NCI-H1092 (cell line): ENCODE measurements at places on chromosomes 6 and 20.

DNA sequence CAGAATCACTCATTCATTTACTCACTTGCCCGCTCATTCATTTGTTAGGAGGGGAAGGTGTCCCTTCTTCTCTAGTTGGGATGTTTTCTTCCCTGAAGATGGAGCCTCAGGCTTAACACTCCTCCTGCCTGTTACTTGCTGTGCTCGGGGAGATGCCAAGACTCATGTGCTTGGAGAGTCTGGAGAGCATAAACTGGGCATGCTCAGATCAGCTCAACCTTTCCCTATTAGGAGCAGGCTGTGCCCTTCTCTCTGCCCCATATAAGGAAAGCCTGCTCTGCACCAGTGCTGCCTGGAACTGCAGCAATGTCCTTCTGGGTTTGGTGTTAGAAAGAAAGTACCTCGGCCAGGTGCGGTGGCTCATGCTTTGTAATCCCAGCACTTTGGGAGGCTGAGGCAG is 18.0 kb upstream of the UBE2V1 start:
- no peak for DNase-seq

GRCh38 chr6:149354009-149354408 is 36.5 kb downstream of the TAB2 start:
- DNase-seq: no peak

- no peak for DNase-seq
These were observed 23.8 kb downstream of the MYB start for GRCh38 chr6:135204951-135205350.

DNA sequence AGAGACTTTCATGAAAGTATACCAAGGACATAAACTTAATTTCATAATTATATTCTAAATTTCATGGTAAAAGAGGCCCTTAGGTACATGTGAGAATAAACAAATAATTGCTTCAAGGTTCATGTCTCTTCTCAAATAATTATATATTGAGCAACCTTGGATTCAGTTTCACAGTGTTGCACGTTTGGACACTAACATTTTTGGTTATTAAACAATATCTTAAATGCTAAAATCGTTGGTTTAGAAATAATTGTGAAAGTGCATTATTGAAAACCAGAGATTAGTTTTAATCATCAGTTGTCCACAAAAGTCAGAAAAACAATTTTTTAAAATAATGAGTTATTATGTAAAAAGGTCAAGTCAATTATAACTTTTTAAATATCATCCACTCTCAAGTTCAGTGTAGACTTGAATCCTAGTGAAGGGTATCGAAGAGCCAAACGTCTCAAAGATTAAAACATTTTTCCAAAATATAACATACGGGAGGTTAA is 227.1 kb upstream of the DEFB112 start:
- DNase-seq: no peak

GRCh38 chr6:41193171-41193734 is 7.7 kb downstream of the TREML2 start:
- no peak for DNase-seq

- no peak for DNase-seq
These were observed 195.8 kb upstream of the ARG1 start for GRCh38 chr6:131377112-131377705.

- no peak for DNase-seq
These were observed 7.4 kb downstream of the SLC52A3 start for GRCh38 chr20:760751-761417.

DNA sequence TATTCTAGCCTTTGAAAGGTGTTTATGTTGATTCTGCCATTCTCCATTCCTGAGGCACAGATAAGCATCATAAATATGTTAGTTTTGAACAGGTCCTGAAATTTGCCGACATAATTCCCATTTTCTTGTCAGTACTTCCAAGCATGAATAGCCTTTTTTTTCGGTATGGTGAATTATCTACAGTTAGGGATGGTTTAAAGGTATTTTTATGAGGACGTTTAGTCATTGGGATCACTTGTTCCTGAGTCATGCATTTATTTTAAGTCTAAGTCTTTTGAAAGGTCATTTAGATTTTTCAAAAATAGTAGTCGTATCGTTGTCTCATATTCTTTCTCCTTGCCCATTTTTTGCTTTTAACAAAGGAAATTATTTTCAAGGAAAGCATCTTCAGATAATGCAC is 98.7 kb downstream of the PHACTR3 start:
- DNase-seq: no peak

DNA sequence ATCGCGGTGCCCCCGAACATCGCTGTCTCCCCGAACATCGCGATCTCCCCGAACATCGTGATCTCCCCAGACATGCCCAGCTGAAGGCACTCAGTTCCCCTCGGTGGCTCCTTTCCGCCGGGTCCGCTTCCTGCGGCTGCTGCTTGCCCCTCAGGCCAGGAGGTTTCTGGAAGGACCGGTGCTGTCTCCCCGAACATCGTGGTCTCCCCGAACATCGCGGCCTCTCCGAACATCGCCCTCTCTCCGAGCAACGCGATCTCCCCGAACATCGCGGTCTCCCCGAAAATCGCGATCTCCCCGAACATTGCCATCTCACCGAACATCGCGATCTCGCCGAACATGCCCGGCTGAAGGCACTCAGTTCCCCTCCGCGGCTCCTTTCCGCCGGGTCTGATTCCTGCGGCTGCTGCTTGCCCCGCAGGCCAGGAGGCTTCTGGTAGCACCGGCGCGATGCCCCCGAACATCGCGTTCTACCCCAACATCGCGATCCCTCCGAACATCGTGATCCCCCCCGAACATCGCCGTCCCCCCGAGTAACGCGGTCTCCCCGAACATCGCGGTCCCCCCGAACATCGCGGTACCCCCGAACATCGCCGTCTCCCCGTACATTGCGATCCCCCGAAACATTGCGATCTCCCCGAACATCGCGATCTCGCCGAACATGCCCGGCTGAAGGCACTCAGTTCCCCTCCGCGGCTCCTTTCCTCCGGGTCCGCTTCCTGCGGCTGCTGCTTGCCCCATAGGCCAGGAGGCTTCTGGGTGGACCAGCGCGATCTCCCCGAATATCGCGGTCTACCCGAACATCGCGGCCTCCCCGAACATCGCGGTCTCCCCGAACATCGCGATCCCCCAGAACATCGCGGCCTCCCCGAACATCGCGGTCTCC is 808 bp downstream of the ULBP1 start:
- peak; percentile 9 for DNase-seq

DNA sequence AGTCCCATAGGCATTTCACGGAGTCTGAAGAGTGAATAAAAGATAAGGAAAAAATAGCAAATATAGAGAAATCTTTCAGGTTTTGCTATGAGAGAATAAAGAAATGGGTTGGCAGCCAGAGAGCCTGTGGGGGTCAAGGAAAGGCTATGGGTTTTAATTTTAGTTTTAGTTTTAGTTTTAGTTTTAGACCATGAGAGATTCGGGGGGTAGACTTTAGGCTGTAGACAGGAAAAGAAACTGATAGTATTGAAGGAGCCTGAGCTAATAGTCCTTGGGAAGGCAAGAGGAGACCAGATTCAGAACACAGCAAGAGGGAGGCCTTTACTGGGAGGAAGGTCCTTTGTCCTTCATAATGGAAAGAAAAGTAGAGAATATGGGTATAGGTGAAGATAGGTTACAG is 19.3 kb downstream of the DOP1A start:
- no peak for DNase-seq

- DNase-seq: peak; percentile 31
These were observed 67.8 kb downstream of the KLHL32 start for GRCh38 chr6:96992343-96992730.

DNA sequence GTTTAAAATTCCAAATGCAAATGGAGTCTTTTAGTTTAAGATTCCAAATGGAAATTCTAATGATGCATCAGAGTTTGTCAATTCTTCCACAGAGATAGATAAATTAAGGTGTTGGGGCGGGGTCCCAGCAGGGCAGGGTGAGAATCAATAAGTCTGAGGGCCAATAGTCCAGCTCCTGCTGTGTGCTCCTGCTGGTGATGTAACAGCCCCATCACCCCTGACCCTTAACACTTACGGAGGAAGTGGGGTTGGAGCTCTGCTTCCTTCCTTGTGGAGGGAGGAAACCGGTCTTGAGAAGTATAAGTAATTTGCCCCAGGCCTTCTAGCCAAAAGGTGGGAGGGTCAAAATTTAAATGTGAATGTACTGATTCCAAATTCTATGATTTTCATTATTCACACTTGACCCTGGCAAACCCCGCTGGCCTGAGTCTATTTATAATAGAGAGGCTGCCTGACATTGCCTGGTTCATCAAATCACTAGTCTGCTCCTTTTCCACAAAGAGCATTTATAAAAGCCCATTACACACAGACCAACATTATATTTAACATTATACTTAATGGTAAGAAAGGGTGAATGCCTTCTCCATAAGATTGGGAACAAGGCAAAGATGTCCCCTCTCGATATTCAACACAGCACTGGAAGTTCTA is 17.2 kb downstream of the ZBTB2 start:
- no peak for DNase-seq

DNA sequence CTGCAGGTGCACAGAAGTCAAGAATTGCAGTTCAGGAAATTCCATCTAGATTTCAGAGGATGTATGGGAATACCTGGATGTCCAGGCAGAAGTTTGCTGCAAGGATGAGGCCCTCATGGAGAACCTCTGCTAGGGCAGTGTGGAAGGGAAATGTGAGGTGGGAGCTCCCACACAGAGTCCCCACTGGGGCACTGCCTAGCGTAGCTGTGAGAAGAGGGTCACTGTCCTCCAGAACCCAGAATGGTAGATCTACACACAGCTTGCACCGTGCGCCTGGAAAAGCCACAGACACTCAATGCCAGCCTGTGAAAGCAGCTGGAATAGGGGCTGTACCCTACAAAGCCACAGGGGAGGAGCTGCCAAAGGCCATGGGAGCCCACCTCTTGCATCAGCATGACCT is 681.4 kb downstream of the EPHA7 start:
- no peak for DNase-seq

DNA sequence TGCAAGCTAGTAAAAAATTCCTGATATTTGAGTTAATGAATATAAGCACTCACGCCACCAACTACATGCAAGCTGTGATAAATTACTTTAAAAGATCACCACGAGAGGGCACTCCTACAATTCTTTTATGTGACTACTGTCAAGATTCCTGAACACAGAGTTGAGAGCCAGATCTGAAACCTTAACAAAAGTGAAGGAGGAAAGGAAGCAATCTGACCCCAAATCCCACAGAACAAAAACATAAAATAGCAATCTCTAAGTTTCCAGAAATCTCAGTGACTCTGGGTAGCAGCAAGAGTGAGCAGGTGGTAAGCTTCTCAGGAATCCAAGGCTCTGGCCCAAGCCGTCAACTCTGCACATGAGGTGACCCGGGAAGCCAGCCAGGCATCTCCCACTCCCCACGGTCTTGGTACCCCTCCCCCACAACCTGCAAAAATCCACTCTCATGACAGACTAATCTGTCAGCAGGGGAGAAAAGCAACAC is 55.1 kb downstream of the STAU1 start:
- DNase-seq: no peak

DNA sequence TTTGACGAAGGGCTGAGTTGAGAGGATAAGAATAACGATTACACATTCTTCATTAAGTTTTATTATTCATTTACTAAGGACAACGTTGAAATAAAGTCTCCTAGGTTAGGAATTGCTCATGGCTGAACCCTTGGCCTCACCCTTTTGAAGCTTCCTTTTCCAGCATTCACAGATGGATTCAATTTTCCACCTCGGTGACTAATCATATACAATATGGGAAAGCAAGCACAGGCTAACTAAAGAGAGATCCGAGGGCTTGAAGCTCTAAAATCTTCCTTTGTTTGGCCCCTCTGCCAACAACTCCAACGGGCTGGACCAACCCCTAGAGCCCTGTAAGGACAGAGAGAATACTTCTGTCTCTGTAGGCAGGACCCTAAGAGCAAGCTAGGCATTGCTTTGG is 159.5 kb downstream of the SOD2 start:
- no peak for DNase-seq

DNA sequence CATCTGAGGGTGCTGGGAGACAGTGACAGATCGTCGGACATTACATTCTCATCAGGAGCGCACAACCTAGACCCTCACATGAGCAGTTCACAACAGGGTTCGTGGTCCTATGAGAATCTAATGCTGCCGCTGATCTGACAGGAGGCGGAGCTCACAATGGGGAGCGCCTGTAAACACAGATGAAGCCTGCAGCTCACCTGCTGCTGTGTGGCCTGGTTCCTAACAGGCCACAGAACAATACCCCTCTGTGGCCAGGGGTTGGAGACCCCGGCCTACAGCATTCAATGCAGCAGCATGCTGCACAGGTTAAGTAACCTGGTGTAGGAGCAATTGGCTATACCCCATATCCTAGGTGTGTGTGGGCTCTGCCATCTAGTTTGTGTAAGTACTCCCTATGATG is 19.5 kb downstream of the ANKRD60 start:
- no peak for DNase-seq

DNA sequence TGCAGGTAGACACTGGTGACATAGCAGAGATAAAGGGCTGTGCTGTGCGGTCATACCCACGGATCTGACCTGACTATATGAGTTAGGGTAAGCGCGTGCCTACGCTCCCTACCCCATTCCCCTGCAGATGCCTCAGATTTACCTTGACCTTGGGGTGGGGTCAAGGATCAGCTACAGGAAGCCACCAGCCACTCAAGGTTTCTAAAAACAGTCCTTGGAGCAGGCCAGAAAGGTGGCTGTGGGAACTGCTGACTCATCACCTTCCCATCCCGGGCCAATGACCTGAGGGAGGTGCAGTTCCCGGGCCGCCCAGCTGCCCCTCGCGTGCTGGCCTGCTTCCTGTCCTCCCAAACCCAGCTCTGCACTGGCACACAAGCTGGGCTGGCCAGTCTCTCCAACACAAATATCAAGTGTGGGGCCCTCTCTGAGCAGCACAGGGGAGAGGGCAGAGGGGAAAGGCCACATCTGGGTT is 23.0 kb downstream of the KCNK5 start:
- no peak for DNase-seq

GRCh38 chr20:59269411-59270025 is 30.9 kb upstream of the EDN3 start:
- no peak for DNase-seq

- no peak for DNase-seq
These were observed 12.1 kb upstream of the CHRNA4 start for GRCh38 chr20:63372971-63373885.

DNA sequence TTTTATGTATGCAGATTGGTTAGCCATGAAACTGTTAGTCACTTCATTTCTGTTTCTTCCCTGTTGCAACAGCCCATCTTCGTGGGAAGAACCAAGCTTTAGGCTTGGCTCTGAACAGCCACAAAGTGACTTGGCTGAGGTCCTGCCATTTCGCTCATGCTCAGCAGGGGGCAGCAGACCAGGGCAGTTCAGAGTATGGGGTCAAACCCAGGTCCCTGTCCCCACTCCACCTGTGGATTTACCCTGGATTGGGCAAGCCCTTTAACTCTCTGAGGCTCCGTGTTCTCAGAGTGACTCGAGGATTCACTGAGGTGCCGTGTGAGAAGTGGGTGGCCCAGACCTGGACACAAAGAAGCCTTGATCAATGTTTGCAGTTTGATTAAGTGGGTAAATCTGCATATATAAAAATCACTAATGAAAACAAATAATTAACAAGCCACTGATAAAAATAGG is 19.8 kb upstream of the MAP1LC3A start:
- DNase-seq: no peak

GRCh38 chr6:13397359-13398068 is 69.2 kb upstream of the TBC1D7 start:
- DNase-seq: no peak

GRCh38 chr6:105628156-105628860 is 225.4 kb upstream of the PREP start:
- no peak for DNase-seq

GRCh38 chr20:46206992-46207549 is 89.0 kb downstream of the CD40 start:
- DNase-seq: no peak
